ENCODE measurements at places on chromosomes 13 and 19.

- no peak for DNase-seq
These were observed 181.0 kb upstream of the GPR12 start for GRCh38 chr13:26941345-26942174.

DNA sequence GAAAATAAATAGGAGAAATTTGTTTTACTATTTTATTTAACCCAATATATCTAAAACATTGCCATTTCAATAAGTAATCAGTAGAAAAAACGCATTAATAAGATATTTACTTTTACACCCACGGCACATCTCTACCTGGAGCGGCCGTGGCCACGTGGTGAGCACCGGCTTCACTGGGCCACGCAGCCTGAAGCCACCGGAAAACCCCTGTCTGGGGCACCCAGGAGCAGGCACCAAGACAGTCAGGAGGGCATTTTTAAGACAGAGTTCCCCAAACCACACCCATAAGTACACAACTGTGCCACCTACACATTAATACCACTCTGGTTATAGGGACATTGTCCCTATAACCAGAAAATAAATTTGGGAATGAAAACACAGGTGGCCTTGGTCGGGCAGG, 80.9 kb downstream of the SPACA7 start:
- no peak for DNase-seq

GRCh38 chr19:32373585-32374295, 28.3 kb downstream of the ZNF507 start:
- DNase-seq, result no peak

- DNase-seq, result no peak
These were observed 109.9 kb downstream of the COL4A1 start for GRCh38 chr13:110197026-110197425.

GRCh38 chr13:52842441-52842840, 6.0 kb downstream of the PCDH8 start:
- DNase-seq, result no peak

- DNase-seq, result no peak
These were observed 969 bp upstream of the CEACAM5 start for GRCh38 chr19:41707502-41707812.

Measured in ovary (tissue), 10 donors.